ENCODE measurements at places on chromosomes 1 and 21. TPM values are rescaled to one million over a fixed set of nuclear protein-coding genes. Genes with fewer than 3 reads are reported as not detected.

- no peak for DNase-seq
Measured at GRCh38 chr1:3030663-3031381, 9.6 kb downstream of the ACTRT2 start.

DNA sequence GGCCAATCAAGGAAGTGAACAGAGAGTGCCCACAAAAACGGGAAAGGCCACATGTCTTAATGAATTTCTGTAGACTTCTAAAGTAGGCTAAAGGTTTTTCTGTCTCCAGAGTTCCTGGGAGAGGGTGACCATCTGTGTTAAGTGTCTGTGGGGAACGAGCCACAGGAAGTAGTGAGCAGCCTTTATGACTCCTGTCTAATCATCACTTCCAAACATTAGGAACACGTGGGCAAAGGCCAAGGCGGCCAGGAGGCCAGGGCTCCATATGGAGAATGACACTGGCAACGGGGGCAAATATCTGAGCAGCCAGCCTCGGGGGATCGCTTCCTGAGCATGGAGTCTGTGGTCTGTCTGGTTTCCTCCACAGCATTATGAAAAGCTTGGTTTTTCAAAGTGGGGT lies 7.1 kb downstream of the FAM89A start:
- DNase-seq, result no peak

Gene MATN1
- total RNA-seq, result not detected

- DNase-seq, result no peak
Measured at GRCh38 chr1:183246436-183246835, 60.4 kb downstream of the LAMC2 start.

Gene CD53
- total RNA-seq, result not detected

GRCh38 chr1:2472561-2473177 lies 3.4 kb upstream of the PLCH2 start:
- no peak for DNase-seq

DNA sequence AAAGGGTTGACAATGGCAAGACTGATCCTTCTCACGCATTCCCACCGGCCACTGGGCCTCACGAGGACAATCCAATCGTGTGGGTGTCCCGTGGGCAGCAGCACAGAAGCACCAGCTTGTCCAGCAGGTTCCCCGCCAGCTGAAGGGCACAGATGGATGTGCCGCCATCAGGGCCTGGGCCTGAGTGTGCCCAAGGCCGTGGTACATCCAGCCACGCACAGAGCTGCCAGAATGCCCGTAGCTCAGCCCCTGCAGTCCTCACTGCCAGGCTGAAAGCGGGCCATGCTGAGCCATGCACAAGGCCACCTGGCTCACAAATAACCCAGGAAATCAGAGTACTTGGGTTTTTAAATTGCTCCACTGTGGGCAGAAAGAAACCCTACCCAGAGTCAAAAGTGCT lies 7.0 kb downstream of the NPHP4 start:
- DNase-seq, result no peak

- DNase-seq, result no peak
Measured at GRCh38 chr1:25932321-25932720, 26.1 kb upstream of the STMN1 start.

Gene CD5L
- not detected for total RNA-seq
